ENCODE measurements at places on chromosomes 7 and 10.

GRCh38 chr10:22766693-22767092 is 52.3 kb upstream of the PIP4K2A start:
- no peak for DNase-seq

- peak; percentile 47 for DNase-seq
Observed at GRCh38 chr7:1611708-1612241, 41.9 kb upstream of the PSMG3 start.

- DNase-seq: no peak
Observed at GRCh38 chr10:75743291-75743778, 311.9 kb downstream of the LRMDA start.

DNA sequence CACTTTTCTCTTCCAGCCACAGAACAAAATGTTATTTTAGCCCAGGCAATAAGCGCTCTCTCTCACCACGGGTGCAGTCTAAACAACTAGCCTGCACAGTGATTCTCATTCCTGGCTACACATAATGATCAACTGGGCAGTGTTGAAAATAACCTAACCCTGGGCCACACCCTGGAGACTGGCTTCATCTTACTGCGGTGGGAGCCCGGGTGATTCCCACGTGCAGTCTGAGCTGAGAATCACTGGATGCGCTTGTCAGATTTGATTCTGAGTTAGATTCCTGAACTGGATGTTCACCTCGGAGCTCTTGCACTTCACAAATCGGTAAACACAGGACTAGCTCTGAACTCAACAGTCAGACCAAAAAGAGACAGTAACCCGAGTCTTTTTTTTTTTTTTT is 14.9 kb downstream of the ZC3HAV1 start:
- DNase-seq: no peak

- no peak for DNase-seq
Observed at GRCh38 chr10:114749014-114749413, 72.6 kb upstream of the FHIP2A start.

DNA sequence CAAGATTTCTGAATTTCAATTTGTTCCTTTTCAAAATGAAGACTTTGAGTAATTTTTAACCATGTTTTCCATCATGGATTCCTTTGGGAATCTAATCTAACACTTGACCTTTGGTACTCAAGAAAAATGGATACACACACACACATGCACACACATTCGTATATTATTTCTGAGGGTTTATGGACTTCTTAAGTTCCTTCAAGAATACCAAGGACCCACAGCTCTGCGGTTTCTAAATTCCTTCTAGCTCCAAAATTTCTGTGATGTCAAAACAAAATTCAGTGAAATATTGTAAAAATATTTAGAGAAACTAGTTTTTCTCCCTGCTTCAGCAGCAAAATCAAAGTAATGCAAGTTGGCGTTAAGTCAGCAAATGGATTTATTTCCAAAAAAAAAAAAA is 98.3 kb upstream of the FAM13C start:
- no peak for DNase-seq

Data from NCI-H1694 treated with DMSO at 0.1 percent for 48 hours (cell line).